T-helper 22 cell (primary cell): ENCODE measurements at places on chromosomes 5 and 9.

- no peak for DNase-seq
Measured at GRCh38 chr5:52869391-52869790, 81.7 kb downstream of the ITGA1 start.

DNA sequence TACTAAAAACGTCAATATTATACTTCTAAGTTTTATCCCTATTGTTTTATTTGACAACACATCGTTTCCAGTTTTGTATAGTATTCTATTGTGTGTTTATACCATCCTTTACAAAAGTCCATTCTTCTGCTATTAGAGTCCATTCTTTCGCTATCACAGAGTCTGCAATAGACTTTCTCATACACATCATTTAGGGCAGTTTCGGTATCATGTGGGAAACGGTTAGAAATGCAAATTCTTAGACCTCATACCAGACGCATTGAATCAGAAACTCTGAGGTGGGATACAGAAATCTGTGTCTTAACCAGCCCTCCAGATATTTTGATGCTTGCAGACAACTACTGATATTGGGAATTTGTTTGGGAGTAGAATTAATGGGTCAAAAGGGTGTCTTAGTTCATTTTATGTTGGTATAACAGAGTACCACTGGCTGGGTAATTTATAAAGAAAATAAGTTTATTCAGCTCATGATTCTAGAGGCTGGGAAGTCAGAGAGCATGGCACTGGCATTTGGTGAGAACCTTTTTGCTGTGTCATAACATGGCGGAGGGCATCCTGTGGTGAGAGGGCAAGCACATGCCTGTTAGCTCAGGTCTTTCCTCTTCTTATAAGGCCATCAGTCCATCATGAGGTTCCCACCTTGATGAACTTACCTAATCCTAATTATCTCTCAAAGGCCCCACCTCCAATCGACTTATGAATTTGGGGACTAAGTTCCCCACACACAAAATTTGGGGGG is 21.1 kb downstream of the CARTPT start:
- no peak for DNase-seq

DNA sequence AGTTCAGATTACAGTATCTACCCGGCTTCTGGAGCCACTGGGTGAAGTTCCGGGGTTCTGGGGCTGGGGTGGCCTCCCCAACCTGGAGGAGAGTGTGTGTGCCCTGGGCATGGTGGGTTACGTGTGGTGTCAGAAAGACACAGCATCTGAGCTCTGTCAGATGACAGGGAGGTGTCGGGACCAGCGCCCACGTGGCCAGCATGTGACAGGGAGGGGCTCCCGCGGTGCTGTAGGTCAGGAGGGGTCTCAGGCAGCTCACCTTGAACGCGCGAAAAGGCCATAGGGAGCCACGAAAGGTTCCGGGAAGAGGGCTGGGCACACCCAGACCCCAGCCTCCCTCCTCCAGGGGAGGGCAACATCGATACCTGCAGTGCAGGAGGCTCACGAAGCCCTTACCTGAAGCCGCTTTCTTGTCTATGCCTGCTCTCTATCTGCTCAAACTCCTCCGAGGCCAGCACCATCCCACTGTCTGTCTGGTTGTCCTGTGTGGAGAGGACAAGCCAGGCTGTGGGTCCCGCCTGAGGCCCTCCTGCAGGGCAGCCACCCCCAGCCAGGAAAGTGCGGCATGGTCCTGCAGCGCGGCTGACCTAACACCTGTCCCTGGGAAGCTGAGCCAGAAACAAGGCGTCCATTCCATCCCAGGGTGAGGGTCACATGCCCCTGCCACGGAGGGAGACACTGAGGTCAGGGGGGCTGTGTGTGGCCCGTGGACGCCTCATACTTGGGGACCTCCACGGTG is 17.4 kb upstream of the SCGB3A1 start:
- no peak for DNase-seq

GRCh38 chr5:146118322-146118721 is 12.9 kb upstream of the PLAC8L1 start:
- no peak for DNase-seq

DNA sequence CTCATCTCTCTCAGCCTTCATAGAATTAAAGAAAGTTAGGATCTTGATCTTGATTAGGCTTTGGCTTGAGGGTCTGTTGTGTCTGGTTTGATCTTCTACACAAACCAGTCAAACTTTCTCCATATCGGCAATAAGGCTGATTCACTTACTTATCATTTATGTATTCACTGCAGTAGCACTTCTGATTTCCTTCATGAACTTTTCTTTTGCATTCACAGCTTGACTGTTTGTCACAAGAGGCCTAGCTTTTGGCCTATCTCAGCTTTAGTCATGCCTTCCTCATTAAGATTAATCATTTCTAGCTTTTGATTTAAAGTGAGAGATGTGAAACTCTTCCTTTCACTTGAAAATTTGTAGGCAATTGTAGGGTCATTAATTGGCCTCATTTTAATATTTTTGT is 62.8 kb downstream of the SH3RF2 start:
- DNase-seq: no peak

GRCh38 chr5:94010814-94011213 is 269.4 kb upstream of the POU5F2 start:
- DNase-seq: no peak

DNA sequence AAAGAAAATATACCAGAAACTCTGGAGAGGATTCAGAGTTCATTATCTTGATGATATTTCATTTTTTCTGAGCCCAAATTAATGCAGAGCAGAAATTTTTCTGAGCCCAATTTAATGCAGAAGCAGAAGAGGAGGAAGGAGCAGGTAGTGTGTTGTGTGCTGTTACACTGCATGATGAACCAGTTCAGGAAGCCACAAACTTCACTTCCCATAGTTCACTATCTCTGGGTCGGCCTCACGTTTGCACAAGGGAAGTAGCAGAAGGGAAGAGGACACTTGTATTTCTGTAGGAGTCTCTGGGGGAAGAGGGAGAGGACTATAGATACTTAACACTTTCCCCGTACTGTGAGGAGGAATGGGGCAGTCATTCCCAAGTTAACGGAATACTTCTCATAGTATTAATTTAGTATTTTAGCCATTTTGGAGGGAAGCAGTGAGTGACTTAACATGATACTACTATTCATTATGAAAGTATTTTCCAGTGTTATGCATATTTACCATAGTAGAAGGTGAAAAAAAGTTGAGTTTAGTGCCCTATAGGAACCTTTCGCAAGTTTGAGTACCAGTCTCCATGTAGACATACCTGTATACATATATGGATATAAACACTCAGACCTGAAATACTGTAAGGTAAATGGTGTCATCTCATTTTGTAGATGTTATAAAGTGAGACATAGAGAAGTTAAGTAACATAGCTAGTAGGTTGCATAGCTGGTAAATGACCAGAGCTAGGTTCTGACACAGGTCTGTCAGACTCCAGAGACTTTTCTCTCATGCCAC is 30.0 kb downstream of the XPA start:
- no peak for DNase-seq

GRCh38 chr5:135356522-135357318 is 42.3 kb downstream of the MACROH2A1 start:
- DNase-seq: no peak

DNA sequence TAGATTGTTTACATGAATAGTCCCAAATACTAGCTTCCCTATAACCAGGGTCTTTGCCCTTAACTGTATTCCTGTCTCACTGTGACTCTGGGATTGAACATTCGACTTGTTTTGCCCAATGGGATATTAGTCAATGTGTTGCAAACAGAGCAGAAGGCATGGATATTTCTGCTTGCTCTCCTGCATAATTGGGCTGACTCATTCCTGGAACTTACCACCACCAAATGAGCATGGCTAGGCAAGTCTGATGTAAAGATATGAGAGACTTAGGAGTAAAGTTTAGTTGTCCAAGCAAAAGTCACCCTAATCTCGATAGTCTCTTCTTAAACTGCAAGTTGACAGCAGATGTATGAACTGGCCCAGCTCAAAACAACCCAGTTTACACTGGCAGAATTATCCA is 273.5 kb upstream of the CCNG1 start:
- no peak for DNase-seq

DNA sequence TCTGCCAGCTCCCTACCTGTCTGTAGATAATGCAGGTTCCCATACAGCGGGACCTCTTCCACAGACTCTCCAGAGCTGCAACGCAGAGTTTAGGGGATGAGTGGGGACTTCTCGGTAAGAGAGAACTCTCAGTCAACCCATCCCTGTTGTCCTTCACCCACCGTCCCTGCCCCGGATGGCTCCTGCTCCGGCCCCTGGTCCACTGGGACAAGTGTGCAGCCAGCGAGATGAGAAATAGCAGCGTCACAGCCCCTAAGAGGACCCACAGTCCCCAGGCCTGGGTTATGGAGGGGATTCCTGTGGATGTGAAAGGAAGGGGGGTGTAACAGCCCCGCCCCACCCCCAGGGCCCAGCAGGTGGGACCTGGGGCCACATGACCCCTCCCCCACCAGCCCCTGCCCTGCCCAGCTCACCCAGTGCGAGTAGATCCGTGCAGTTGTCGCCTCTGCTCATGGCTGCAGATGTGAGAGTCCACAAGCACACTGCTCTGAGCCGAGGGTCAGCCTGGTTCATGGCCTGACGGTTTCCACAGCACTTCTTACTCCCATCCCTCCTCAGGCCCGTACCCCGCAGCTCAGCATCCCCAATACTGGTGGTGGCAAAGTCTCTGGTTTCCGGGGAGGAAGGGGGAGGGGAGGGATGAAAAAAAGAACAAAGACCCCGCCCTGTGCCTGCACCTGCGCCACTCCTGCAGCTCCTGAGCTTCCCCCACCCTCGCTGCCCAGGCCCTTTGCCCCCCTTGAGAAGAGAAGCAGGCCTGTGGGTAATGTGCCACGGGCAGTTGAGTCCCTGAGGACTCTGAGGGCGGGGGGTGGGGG is at the start of gene SIT1:
Gene SIT1, minus strand, starts transcription at position 591 of the 818 bp plus-strand sequence. Its CDS starts 78 bp downstream, at position 513.
- no peak for DNase-seq

- no peak for DNase-seq
Measured at GRCh38 chr9:23302281-23302680, 523.8 kb downstream of the ELAVL2 start.

- DNase-seq: no peak
Measured at GRCh38 chr5:68464424-68464823, 248.9 kb downstream of the PIK3R1 start.

DNA sequence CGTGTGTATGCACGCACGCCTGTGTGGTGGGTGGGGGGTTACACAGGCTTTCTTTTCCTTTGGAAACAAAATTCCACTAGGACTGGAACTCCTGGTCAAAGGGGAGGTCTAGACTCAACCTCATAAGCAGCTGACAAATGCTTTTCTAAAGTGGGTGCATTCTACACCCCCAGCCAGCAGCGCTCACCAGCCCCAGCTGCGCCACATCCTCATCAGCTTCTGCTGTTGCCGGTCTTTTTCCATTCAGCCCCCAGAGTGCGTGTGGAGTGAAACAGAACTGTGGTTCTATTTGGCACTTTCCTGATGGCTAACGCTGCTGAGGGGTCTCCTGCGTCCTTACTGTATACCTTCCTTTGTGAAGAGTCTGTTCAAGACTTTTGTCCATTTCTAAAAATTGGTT is 77.6 kb upstream of the SARDH start:
- DNase-seq: no peak

DNA sequence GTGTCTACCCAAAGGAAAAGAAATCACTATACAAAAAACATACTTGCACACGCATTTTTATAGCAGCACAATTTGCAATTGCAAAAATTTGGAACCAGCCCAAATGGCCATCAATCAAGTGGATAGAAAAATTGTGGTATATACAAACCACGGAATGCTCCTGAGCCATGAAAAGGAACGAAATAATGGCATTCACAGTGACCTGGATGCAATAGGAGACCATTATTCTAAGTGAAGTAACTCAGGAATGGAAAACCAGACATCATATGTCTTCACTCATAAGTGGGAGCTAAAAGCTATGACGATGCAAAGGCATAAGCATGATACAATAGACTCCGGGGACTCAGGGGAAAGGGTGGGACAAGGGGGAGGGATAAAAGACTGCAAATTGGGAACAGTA is 78.4 kb downstream of the ENC1 start:
- no peak for DNase-seq

DNA sequence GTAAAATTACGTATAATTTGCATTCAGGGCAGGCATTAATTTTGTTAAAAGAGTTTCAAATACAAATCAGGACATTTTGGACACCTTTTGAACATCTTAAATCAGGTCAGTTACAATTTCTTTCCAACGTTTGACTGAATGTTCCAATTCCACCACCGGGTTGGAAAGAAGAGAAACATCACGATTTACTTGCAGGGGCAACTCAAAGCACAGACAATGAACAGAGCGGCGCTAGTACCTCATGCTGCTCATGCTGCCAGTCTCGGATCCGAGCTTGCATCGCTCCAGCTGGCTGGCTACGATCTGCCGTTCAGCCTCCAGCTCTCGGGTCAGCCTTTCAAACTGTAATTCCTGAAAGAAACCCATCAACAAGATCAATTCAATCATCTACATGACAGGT is 339.5 kb downstream of the CTNND2 start:
- DNase-seq: no peak

- DNase-seq: no peak
Measured at GRCh38 chr5:112077180-112077579, 320.2 kb upstream of the NREP start.

- no peak for DNase-seq
Measured at GRCh38 chr9:2424619-2425033, 197.0 kb upstream of the VLDLR start.

DNA sequence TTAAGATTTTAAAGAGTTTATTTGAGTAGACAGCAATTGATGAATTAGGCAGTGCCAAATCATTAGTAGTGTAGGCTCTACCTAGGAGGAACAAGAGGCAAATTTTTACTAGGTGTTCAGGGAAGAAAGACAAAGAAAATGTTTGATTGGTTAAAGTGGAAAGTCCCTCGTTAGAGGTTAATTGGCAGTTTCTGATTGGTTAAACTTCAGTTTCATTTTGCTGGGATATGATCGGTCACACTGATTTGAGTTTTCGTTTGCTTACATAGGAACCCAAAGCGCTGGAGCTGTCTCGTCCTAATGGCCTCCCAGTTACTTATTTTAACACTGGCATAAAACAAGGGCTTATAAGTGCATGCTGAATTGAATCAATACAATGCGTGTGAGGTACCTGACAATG is 15.1 kb downstream of the DMAC1 start:
- no peak for DNase-seq

DNA sequence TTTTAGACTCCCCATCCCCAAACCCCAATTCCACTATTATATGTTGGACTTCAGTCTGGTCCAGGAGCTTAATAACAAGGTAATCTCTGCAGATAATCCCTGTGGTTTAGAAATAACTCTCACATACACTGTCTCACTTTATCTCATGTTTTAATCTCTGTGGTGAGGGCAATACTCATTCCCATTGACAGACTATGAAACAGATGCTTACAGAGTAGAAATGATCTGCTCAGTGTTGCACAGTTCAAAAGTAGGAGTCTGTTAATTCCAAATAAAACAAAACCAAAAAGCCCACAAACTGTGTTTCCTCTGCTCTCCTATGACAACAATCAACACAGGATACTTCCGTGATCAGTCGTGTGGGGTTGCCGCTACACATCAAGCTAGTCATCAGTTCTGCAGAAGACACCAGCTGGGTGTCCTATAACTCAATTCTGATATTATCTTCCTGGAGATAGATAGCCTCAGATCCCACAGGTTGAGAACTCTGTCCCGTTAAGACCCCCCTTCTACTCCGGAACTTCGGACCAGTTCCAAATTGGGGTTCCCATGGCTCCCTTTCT is 26.3 kb upstream of the FANCC start:
- DNase-seq: no peak
